ENCODE measurements at places on chromosomes 6 and 20.

DNA sequence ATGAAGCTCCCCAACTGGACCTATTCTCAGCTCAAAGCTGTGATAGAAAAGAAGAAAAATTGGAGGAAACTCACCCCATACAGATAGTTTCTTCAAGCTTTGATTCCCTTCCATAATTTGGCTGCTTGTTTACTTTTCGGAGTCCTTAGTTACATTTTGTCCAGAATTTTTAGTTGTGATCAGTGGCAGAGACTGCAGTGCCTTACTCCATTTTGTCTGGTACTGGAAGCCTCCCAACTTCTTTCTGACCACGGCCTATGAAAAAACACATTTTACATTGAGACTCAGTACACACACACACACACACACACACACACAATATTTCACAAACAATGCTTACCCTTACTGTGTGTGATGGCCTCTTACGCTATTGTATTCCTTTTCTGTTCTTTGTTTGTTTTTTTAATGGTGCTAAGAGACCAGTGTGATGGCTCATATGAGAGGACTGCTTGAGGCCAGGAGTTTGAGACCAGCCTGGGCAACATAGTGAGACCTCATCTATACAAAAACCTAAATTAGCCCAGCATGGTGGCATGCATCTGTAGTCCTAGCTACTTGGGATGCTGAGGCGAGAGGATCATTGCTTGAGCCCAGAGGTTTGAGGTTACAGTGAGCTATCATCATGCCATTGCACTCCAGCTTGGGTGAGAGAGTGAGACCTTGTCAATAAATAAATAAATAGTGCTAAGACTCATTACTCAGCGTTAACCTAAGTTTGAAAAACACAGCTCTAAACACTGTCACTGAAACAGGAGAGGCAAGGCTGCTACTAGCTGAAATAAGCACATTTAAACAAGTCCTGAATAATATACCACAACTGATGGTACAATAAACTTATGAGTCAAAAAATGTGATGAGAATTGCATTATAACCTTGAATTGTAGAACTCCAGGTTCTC is 13.8 kb upstream of the RNF8 start:
- peak; percentile 28 for DNase-seq

GRCh38 chr20:43571771-43572170 is 12.9 kb downstream of the SGK2 start:
- DNase-seq: no peak

DNA sequence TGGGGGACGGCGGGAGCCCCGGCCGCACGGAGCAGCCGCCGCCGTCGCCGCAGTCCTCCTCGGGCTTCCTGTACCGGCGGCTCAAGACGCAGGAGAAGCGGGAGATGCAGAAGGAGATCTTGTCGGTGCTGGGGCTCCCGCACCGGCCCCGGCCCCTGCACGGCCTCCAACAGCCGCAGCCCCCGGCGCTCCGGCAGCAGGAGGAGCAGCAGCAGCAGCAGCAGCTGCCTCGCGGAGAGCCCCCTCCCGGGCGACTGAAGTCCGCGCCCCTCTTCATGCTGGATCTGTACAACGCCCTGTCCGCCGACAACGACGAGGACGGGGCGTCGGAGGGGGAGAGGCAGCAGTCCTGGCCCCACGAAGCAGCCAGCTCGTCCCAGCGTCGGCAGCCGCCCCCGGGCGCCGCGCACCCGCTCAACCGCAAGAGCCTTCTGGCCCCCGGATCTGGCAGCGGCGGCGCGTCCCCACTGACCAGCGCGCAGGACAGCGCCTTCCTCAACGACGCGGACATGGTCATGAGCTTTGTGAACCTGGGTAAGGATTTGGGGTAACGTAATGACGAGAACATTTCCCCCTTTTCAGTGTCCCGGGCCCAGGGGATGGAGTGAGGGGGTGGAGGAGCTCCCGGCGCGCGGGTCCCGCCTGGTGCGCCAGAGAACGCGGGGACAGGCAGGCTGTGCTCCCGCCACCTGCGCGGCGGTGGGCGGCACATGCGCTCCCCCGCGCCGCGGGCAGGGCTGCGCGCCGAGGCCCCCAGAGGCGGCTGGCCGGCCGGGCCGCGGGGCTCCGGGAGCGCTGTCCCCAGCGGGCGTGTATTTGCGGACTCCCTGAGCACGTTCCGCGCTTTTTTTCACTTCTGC is 1.4 kb downstream of the BMP6 start:
- DNase-seq: no peak

DNA sequence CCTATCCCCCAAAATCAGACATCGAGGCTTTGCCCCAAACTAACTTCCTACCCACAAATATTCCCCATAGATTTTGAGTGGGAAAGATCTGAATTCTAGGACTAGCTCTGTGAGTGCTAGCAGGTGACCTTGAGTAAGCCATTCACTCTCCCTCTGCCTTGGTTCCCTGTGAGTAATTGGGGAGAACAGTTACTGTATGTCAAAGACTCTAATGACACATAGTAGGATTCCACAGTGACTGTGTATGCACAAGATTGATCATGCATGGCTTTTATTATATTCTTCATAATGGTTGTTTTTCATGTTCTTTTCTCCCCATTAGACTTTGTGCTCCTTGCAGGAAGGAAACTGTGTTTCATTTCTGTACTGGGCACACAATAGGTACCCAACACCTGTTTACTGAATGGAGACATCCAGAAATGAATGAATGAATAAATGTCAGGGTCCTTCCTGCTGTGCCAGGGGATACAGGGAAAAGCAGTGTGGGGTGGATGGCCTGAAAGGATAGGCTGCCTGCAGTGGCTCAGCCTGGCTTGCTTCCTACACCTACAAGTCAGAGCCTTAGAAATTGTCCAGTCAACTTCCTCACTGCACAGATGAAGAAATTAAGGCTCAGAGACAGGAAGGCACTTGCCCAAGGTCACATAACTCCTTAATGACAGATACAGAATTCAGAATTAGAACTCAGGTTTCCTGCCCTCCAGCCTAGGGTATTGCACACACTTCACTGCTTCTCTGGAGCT is 901 bp upstream of the TMEM151B start:
- no peak for DNase-seq

GRCh38 chr20:58893355-58894120 is 41.0 kb downstream of the GNAS start:
- peak; percentile 34 for DNase-seq

All from IMR-90 (cell line).